Activated T-helper 2 cell treated with anti-CD3 and anti-CD28 coated beads, Interferon-gamma antibody, Interleukin-2, Interleukin-4, amounts not matched to agents 10 μg/mL and 5 μg/mL and 100 μg/mL, durations not matched to agents 14 hours and 24 hours and 36 hours (primary cell): ENCODE measurements at places on chromosomes 16 and 17. TPM values are rescaled to one million over a fixed set of nuclear protein-coding genes. Genes with fewer than 3 reads are reported as not detected.

DNA sequence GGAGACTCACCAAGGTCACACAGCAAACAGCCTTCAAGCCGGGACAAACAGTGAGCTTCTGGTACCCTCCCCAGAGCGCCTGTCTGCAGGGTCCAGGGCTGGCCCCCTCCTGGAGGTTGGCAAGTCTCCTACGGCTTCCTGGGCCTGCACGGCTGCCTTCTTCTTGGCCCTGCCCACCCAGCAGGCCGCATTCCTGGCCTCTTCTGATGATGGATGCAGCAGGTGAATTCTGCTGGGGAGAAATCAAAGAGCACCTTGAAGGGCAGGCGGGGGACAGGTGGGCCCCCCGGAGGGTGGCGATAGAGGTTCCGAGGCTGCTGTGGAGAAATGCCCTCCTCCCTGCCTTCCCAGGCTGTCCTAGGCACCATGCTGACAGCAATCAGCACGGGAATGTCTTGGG lies 3.8 kb upstream of the NOS2 start:
- no peak for DNase-seq

GRCh38 chr17:10612957-10613744 lies 44.0 kb downstream of the MYH3 start:
- DNase-seq: no peak

DNA sequence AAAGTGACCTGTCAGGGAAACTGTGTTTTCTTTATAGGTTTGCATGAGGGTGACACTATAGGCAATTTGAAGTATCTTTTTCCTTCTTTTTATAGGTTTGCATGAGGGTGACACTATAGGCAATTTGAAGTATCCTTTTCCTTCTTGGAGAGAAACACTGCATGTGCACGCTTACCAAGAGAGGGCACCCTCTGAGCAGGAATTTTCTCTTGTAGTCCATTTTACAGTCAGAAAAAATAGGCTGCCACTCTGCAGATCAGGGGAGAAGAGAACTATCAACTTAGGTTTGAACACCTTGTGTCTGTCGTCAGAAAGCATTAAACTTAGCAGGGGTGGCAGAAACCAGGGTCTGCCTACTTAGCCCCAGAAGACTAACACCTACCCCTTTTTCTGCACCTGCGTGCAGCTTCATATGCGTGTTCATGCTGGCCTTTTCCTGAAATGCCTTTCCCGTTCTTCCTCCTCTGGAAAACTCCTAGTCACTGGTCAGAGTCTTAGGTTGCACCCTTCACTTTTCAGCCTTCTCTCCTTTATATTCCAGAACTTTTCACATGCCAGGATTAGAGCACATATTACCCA lies 16.4 kb upstream of the SMIM36 start:
- DNase-seq: no peak

- DNase-seq: no peak
Observed at GRCh38 chr16:7351610-7352510, 19.2 kb downstream of the RBFOX1 start.

DNA sequence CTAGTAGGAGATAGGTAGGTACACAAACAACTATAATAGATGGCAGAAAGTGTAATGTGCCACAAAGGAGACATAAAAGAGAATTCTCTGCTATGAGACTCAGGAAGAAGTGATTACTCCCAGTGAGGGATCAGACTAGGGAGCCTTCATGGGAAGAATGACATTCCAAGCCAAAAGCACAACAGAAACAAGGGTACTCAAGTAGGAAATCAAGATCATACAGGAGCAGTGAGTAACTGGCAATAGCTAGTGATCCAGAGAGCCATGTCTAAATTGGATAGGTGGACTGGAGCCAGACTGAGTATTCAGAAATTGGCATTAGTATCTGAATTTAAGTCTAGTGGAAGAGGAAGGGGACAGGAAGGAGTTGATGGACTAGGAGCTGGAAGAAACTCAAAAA lies 10.7 kb downstream of the RFFL start:
- DNase-seq: no peak

- no peak for DNase-seq
Observed at GRCh38 chr17:1630662-1631061, 2.0 kb upstream of the SLC43A2 start.

DNA sequence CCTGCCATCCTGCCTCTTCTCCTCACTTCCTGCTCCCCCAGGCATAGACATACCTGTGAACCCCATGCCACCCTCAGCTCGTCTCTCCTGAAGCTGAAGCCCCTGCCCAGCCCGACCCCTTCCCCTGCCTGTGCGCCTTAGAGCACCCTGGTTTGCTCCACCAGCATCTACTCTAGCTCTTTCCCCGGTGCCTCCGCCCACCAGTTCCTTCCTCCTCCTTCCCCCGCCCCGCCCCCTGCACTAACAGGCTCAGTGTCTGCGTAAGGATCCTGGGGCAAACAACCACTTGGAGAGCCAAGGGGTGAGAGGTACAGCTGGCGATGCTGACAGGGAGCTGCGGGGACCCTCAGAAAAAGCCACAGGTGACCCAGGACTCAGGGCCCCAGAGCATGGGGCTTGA lies 1.9 kb downstream of the GPR142 start:
- peak; percentile 38 for DNase-seq

GRCh38 chr17:82281502-82282238 lies 8.2 kb upstream of the CSNK1D start:
- no peak for DNase-seq

- DNase-seq: no peak
Observed at GRCh38 chr17:20211246-20211645, 202.1 kb downstream of the SPECC1 start.

DNA sequence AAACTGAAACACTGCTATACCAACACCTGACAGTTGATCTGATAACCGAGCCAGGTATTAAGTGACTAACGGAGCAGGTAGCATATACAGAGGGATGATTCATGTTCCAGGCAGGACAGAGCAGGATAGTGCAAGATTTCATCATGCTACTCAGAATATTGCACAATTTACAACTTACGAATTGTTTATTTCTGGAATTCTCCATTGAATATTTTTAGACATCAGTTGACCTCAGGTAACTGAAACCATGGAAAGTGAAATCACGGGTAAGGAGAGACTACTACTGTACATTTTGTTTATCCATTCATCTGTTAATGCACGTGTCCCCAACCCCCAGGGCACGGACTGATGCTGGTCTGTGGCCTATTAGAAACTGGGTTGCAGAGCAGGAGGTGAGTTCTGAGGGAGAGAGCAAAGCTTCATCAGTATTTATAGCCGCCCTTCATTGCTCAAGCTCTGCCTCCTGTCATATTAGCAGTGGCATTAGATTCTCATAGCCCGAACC lies 14.5 kb upstream of the PPM1E start:
- DNase-seq: no peak

GRCh38 chr16:1336619-1337018 lies 3.2 kb downstream of the BAIAP3 start:
- no peak for DNase-seq

The ALDOC gene
- 95.0 and 95.7 TPM in 2 replicates for total RNA-seq

The FAM171A2 gene
- 0.32 and 1.0 TPM in 2 replicates for total RNA-seq

The SLC35G6 gene
- not detected in 2 replicates for total RNA-seq
